ENCODE measurements at places on chromosomes 3 and 15.

DNA sequence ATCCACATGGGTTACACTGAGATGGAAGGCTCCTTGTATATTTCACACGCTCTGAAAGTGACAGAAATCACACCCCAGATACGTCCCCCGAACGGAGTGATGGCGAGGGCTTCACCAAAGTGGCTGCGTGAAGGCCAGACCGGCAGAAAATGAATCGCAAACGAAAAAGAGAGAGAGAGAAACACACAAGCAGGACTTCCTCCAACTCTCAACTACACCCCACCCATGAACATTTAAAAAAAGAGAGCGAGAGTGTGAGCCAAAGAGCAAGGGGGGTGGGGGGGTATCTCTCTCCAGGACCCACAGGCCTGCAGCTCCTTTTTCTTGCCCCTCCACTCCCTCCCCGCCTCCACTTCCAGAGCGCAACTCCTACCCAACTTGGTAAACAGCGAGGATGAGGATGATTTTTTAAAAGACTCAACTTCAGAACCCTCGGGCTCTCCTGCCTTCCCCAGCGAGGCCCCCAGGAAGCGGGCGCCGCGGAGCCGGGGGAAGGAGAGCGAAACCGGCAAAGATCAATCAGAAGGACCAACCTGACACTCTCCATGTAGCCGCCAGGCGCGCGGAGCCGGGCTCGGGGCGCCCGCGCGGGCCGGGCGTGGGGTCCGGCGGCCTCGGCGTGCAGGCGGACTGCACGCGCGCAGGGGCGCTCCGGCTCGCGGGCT lies 519.1 kb downstream of the FOXP1 start:
- no peak for DNase-seq

DNA sequence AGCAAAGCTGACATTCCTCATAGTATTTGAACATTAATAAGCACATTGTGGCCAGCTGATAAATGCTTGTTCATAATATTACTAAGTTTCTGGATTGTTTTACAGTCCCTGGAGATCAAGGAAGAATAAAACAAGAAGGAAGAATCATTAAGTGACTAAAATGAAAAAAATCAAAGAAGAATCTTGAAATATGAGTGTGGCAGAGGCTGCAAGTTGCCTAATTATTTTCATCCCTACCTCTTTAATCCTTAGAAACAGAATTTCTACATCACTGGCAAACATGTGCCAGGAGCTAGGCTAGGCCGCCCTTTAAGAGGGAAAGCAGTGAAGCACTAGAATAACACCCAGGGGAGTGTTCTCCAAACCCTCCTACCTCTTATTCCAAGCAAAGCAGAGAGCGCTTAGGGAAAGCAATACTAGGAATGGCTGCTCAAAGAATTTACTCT lies 98.9 kb downstream of the MAGI1 start:
- no peak for DNase-seq

- DNase-seq: no peak
Measured at GRCh38 chr3:99505200-99505599, 133.2 kb upstream of the COL8A1 start.

- DNase-seq: no peak
Measured at GRCh38 chr3:100563652-100564211, 45.7 kb upstream of the ADGRG7 start.

- no peak for DNase-seq
Measured at GRCh38 chr15:42048080-42048820, 27.4 kb upstream of the PLA2G4E start.

GRCh38 chr3:11717301-11717700 lies 73.6 kb upstream of the VGLL4 start:
- DNase-seq: no peak

- no peak for DNase-seq
Measured at GRCh38 chr3:100165926-100166550, 51.7 kb upstream of the FILIP1L start.

DNA sequence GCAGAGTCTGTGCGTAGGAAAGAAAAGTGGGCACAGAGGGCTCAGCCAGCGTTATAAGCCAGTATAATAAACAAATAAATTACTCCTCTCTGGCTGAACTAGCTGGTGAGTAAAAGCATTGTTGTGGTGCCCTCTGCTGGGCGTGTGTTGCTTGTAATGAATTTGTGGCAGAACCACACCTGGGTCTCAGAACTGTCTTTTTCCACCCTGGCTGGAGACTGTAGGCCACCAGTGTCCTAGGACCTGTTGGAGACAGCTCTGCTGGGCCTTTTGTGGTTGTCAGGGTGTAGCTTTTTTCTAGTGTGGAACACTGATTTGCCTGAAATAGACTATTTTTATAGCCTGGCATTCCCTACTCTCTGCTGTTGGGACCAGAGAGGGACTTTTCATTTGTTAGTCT lies 130.5 kb upstream of the EIF1B start:
- DNase-seq: peak; percentile 19

DNA sequence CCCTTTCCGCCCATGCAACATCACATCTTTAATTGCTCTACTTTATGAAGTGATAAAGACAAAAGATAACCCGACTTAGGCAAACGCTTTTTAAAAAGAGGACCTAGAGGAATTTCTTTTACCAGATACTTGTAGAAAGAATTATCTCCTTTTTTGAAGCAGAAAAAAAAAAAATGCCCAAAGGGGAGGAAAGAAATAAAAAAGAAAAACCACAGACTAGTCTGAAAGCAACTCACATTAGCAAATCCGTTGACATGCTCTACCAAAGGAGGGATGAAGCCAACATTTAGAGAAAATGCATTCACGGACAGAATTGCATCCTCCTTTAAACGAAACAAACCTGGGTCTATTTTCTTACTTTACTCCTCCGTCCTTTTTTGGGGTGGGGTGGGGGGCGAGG lies 213.6 kb downstream of the MEIS2 start:
- no peak for DNase-seq

DNA sequence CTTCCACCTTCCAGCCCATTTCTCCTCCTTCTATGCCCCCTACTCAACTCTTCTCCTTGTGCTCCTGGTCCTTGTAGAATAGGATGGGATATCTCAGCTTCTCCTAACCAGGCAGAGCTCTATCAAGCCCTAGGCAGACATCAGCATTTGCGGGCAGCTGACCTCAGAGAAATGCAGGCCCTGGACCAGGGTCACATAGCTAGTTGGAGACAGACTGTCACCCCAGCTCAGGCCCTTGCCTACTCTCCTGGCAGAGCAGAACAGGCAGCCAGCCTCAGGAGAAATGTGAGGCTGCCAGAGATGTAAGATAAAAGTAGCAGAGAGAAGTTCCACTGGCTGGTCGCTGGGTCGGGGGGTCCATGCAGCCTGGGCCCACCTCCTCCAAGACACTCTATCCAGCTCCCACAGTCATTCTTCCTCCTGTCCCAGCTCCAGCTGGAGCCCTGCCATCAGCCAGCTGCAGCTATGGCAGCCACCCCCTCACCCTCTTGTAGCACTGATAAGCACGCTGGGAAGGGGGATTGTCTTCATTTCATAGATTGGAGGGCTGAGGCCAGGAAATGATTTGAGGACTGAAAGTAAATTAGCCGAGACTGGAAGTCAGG lies 4.0 kb downstream of the CYP8B1 start:
- DNase-seq: no peak

DNA sequence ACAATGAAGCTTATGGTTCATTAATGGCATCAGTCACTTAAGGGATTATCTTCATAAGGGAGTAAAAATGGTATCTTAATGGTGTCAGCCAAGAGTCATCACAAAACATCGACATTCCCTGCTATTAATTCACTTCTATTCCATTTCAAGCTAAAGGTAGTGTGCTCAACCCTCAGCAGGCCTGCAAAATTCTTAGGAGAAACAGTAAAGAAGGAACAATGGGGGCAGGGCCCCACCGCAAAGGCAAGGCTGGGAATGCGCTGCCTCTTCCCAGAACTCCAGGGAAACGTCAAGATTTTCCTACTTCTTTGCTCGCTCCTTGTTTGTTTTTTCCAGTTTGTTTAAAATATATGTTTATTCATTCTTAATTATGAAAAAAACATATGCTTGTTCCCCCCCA lies 187.3 kb upstream of the TSC22D2 start:
- DNase-seq: no peak

DNA sequence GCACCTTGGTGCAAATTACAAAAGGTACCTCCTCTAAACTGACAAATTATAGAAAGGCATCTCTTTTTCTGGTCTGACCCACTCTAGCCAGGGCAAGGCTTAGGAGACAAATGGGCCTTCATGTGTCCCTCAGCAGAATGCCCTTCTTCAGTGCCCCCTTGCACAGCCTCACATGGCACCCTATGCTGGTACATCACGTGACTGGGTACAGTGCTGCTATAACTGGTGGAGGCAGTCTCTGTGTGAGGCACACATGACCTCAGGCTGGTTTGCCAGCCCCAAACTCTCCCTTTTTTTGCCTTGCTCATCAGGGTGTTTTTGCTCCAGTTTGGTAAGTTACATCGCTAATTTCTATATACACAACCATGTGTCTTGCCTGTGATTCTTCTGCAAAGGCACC lies 3.1 kb downstream of the CLEC3B start:
- no peak for DNase-seq

DNA sequence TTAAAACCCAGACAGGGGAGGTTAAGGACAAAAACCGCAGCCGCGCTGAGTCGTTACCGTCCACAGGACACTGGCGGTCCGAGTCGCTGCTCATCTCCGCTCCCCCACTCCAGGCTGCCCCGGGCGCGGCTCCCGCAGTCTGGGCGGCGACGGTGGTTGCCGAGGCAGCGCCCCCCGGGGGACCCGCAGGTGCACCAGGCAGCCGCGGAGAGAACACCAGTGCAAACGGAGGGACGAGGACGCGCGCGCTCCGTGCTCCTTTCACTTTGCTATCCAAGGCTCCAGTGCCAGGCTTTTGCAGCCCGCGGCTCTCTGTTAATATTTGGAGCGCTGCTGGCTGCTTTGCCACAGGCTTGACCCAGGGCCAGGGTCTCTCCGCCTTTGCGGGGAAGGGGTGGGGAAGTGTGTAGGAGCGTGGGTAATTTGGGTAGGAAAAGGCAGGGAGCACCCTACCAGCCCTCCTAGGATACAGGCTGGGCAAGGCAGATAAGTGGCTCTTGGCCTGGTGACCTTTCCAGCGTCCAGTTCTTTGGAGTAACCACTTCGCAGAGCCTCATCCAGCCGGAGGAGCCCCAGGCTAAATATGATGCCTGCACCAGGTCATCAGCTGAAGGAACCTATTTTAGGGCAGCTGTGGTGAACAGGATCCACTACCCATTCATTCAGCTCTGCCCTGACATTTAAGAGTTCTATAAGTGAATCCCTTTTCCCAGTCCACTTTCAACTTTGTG lies at the start of gene GADL1:
GADL1 (minus strand) TSS at position 141 of the 731 bp plus-strand sequence; CDS start at position 94, 47 bp downstream.
- no peak for DNase-seq

DNA sequence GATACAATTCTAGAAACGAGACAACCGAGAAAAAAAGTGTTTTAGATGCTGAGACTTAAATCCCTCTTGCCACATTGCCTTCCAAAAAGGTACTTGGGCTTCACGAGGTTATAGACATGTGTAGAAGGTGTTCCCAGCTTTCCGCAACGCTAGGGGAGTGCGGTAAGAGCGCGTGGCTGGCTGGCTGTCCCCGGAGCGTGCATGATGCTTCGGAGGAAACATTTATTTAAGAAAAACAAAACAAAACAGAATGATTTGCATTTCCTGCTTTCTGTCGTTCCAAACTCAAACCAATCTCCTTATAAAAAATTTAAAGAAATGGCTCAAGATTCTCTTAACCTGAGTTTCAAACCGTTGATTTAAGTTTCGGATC lies 841 bp downstream of the SLC6A20 start:
- DNase-seq: no peak

- DNase-seq: no peak
Measured at GRCh38 chr3:108292905-108293328, 3.4 kb upstream of the HHLA2 start.

GRCh38 chr15:63135804-63136203 lies 14.1 kb downstream of the LACTB start:
- DNase-seq: no peak

DNA sequence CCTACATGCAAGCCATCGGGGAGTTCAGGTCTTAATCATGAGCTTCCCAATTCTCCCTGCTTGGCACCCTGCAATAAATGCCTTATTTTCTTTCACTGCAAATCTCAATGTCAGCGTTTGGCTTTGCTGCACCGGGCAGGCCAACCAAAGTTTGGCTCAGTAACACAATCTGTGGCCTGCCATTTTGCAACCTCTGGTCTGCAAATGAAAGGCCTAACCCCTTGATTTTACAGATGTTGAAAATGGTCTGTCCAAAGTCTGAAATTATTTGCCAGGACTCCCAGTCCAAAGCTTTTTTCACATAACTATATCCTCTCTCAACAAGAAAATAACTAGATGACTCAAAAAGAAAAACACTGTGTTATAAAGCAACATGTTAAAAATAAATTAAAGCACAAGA lies 34.0 kb upstream of the LEKR1 start:
- DNase-seq: no peak

GRCh38 chr3:15403495-15403894 lies 23.8 kb downstream of the METTL6 start:
- DNase-seq: no peak
